Sigmoid colon (tissue), 7 donors: ENCODE measurements at places on chromosomes 2 and 18. TPM values are rescaled to one million over a fixed set of nuclear protein-coding genes. Genes with fewer than 3 reads are reported as not detected.
A peak's percentile ranks its signal among the peaks of the same experiment; 100 is the strongest.

DNA sequence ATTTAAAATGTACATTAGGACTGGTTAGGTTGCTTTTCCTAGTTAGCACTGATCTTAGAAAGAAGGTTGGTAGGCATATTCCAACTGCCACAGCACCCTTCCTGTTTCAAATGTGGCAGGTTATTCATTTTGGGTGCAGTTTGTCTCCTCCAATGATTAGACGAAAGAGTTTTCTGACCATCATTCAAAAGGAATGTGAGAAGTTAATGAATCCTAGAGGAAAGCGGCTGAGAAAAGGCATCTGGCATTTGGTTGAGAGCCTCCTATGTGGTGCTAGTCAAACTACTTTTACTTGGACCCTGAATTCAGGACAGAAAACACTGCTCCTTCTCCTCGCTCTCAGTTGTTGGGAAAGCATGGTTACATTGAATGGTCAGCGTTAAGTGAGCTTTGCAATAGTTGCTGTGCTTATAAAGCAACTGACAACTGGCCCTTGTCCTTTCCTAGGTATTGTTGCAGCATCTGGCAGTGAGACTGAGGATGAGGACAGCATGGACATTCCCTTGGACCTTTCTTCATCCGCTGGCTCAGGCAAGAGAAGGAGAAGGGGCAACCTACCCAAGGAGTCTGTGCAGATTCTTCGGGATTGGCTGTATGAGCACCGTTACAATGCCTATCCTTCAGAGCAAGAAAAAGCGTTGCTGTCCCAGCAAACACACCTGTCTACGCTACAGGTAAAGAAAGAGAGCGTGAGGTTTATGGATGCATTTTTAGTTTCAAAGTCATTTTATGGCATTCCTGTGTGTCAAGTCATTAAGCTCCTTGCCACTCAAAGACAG lies 6.1 kb downstream of the TGIF1 start:
- peak overlapping the region; percentile 100 for H3K27ac ChIP-seq
- no peak overlapping the region for H3K4me3 ChIP-seq
- no peak for DNase-seq
- H3K27me3 ChIP-seq = no peaks in the 10 kb centered on the region

DNA sequence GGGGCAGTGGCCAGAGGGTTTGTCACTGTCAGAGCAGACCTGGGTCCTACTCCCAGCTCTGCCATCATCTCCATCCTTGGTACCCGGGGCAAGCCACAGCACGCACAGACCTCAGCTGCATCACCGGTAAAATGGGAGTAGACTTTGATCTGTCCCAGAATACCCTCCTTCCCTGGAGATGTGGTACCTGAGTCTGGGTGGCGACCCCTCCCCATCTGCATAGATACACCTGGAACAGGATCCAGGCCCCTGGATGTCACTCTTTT lies 64.0 kb downstream of the ZFP36L2 start:
- no peaks in the 10 kb centered on the region for H3K36me3 ChIP-seq
- H3K4me3 ChIP-seq = no peak overlapping the region
- H3K4me1 ChIP-seq = peaks cover 31% of the 10 kb centered on the region
- DNase-seq = no peak
- no peaks in the 10 kb centered on the region for H3K27me3 ChIP-seq

GRCh38 chr2:179596018-179596417 lies 265.4 kb downstream of the ZNF385B start:
- no peak overlapping the region for H3K27ac ChIP-seq
- no peaks in the 10 kb centered on the region for H3K36me3 ChIP-seq
- H3K27me3 ChIP-seq = no peaks in the 10 kb centered on the region
- H3K4me1 ChIP-seq = no peaks in the 10 kb centered on the region

- H3K4me3 ChIP-seq = peak overlapping the region; percentile 93
- DNase-seq = peak; percentile 80
- no peaks in the 10 kb centered on the region for H3K27me3 ChIP-seq
Measured at GRCh38 chr2:45652090-45653031, 886 bp downstream of the PRKCE start.

DNA sequence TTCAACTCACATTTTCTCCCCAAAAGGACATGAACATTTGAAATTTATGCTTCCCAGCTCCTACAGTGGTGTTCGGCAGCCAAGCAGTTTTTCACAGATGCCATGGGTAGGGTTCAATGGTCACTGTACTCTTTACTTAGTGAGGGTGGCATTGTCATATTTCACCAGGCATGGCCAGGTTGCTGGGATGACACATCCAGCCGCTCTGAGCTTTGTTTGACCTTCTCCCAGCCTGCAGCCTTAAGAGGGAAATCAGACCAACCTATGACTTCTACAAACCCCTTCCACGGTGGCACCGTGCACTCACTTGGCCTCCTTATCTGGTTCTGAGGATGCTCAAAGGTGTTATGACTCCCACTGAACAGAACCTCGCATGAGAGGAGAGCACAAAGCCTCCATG lies 108.4 kb upstream of the SH3BP4 start:
- H3K4me1 ChIP-seq = peaks cover 18% of the 10 kb centered on the region
- no peaks in the 10 kb centered on the region for H3K36me3 ChIP-seq
- H3K27me3 ChIP-seq = no peaks in the 10 kb centered on the region

The PARD6G gene
- total RNA-seq = 6.2 TPM

The USP14 gene
- total RNA-seq = 28.2 TPM

The SLC9A2 gene
- not detected for total RNA-seq

The B4GALT6 gene
- total RNA-seq = 7.8 TPM

The SGPP2 gene
- 1.1 TPM for total RNA-seq
